Fibroblast of pulmonary artery (primary cell): ENCODE measurements at places on chromosomes 6 and 20.
A peak's percentile ranks its signal among the peaks of the same experiment; 100 is the strongest.

DNA sequence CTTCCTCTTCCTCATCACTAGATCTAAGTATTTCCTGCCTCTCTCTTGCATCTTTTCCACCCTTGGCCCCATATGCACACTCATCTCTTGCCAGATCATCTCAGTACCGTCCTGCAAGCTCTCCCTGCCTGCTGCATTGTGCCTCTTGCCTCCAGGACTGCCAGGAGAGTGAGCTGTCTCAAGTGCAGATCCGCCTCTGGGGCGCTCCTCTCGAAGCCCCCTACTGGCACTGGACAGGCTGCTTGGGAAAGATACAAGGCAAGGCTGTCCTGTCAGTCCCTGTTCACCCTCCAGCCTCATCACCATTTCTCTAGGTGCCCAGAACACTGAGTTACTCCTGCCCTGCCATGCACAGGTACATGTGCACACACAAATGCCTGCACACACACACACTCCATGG is 10.2 kb downstream of the SYNDIG1 start:
- DNase-seq: no peak

DNA sequence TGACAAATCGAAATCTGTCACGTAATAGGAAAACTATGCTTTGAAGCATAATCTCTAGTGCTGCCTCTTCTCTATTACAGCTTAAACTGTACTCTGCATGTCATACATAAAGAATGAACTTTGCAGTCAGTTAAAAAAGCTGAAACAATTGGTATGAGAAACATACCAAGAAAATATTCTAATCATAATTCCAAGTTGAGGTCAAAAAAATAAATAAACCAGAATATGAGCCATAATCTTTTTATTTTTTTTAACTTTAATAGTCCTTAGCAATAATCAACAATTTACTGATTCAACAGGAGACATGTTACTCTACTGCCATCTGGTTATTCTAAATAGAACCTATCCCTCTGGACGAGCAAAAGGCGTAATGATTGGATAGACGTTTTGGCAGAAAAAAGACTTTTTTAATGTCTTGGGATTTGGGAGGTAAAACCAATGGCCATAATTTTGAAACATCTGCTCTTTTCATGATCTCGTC is 224.4 kb upstream of the FLRT3 start:
- DNase-seq: peak; percentile 33

GRCh38 chr6:169847901-169848311 is 96.5 kb downstream of the ERMARD start:
- DNase-seq: no peak

- DNase-seq: no peak
Observed at GRCh38 chr20:44662261-44662660, 10.8 kb upstream of the ADA start.

GRCh38 chr20:34220561-34220960 is 20.7 kb upstream of the ASIP start:
- peak; percentile 80 for DNase-seq

GRCh38 chr6:83097204-83097603 is 29.7 kb downstream of the DOP1A start:
- DNase-seq: peak; percentile 34
